ENCODE measurements at places on chromosomes 7 and 10. TPM values are rescaled to one million over a fixed set of nuclear protein-coding genes. Genes with fewer than 3 reads are reported as not detected.

DNA sequence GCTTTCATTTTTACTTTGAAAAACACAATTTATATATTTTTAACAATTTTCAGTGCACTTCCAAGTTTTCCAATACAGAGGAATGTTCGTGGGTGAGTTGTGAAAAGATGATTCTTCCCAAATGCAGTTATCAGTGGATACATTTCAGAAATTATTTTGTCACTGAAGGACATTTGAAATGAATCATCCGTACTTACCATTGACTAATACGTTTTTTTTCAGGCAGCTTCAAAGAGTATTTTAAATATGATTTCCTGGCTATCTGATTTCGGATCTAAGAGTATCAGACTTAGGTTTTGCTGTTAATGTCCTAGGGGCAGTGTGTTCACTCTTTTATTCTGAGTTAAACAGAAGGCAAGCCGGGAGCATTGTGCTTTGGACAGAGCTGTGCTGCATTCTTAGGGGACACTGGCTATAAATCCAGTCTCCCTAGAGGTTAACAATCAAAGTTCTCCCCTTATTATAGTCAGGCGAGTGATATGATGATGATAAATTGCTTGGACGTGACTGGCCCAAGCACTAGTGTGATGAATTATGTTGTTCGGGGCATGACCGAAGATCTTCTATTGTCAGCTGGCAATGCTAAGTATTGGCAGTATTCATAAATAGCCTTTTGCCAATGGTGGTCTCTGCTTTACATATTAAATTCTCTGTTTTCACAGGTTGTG is 4.5 kb downstream of the PTER start:
- no peak for DNase-seq

The PDZD8 gene
- total RNA-seq, result 24.8 TPM

The OR2A42 gene
- total RNA-seq, result not detected

DNA sequence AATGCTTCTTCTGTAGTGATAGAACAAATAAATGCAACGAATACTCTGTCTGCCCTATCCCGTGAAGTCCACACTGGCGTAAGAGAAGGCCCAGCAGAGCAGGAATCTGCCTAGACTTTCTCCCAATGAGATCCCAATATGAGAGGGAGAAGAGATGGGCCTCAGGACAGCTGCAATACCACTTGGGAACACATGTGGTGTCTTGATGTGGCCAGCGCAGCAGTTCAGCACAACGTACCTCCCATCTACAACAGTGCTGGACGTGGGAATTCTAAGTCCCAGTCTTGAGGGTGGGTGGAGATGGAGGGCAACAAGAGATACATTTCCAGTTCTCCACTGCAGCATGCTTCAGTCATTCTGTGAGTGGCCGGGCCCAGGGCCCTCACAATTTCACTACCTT is 45.8 kb downstream of the FIGNL1 start:
- no peak for DNase-seq

Measured in A172 (cell line).